ENCODE measurements at places on chromosomes 13 and 19. TPM values are rescaled to one million over a fixed set of nuclear protein-coding genes. Genes with fewer than 3 reads are reported as not detected.

The PSG1 gene
- not detected for total RNA-seq

The CYP2A7 gene
- total RNA-seq: not detected

The HRC gene
- total RNA-seq: not detected

The SIGLEC7 gene
- not detected for total RNA-seq

The STX10 gene
- 66.2 TPM for total RNA-seq

The OXGR1 gene
- total RNA-seq: not detected

The MIR17HG gene
- 52.9 TPM for total RNA-seq

The SHISA7 gene
- not detected for total RNA-seq

GRCh38 chr13:64688893-64689677 lies 2541.1 kb downstream of the PCDH9 start:
- DNase-seq: no peak

DNA sequence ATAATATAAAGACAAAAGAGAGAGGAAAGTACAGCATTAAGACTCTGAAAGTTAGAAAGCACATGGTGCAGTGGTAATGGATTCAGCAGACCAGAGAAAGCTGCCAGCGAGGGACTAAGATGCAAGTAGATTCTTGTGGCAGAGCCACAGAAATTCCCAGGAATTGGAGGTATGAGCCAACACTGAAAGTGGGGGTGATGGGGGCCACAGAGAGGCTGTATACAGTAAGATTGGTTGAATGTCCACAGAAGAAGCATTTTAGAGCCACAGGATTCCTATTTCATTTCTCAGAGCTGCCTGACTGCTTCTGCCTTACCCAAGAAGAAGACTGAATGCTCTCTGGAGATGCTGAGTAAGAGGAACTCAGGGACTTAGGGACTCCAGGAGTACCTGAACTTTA lies 295.0 kb downstream of the LMO7 start:
- no peak for DNase-seq

DNA sequence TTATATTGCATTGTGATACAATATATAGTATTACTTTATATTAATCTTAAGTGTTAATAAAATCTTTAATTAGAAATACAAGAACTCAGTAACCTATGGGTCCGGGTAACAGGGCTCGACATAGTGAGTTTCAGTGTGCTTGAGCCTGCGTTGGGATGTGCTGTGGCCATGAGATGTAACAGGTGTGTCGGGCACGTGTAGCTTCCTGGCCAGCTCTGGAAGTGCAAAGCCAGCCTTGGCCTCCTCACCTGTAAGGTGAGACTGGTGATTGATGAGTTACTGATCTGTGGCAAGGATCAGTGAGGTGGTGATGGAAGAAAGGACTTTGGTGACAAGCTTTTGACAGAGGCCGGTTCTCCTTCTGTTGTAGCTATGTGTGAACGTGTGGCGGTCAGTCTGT lies 19.2 kb downstream of the ATP4B start:
- DNase-seq: no peak

- no peak for DNase-seq
Observed at GRCh38 chr19:54662730-54663129, at the start of gene LILRB4. TSS of gene LILRB4 (plus strand) at chr19:54662985. CDS start at chr19:54663034, 49 bp downstream.

DNA sequence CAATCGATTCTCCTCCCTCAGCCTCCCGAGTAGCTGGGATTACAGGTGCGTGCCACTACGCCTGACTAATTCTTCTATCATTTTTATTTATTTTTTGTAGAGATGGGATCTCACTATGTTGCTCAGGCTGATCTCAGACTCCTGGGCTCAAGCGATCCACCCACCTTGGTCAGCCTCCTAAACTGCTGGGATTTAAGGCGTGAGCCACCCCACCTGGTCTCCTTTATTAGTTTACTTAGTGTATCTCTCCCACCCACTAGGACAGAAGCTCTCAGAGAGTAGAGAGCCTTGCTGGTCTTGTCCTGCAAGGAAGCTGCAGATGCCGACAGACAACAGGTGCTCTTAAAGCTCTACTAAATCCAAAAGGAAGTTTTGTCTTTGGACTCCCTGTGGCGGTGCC lies 2.5 kb upstream of the LRRC8E start:
- DNase-seq: no peak

- no peak for DNase-seq
Observed at GRCh38 chr13:95497381-95497807, 55.1 kb upstream of the CLDN10 start.

DNA sequence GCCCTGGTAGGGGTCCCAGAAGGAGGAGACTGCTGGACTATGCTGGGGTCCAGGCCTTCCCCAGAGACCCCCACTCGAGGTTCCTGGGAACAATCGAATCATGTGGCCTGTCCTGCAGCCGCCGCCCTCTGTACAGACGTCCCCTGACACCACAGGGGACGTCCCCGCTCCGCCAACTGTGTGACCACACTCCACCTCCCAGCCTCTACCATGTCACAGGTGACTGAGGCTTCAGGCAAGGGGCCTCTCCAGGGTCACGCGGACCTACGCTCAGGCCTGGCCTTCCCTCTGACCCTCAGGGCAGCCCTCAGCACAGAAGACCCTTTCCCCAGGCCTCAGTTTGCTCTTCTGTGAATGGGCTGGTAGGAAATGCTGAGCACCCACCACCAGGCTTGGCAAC lies 13.1 kb upstream of the TMEM161A start:
- no peak for DNase-seq

DNA sequence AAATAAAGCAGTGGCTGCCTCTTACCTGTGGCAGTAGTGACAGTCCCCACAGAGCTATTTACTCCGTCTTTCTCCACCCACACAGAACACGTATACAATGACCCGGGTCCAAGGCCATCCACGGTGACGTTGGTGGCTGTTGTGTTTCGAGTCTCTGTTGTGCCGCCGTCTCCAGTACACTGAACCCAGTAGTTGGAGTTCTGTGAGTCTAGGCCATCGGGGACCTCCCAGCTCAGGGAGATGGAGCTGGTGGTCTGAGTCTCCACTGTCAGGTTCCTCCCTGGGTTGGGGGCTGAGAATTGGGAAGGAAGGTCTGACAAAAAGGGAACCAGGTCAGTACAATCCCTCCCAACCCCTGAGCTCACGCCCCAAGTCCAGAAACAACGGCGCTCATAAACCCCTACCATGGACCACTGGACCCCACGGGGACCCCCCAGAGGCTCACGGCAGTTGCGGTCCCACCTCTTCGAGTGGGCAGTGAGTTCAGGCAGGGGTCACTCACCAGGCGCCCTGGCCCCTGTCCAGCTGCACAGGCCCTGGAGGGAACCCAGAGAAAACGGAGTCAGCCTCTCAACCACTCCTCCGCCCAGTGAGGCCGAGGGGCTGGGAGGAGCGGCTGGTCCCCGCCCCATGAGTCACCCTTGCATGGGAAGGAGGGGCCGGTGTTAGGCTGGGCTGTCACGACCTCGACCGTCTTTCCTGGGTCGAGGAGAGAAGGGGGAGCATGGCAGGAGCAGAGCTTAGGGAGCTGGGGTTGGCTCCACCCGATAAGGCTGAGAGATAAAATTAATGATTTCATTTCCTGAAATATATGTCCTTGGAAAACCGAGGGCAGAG lies 2.4 kb downstream of the PTPRH start:
- DNase-seq: peak; percentile 78

GRCh38 chr19:19647037-19647835 lies 3.8 kb upstream of the GMIP start:
- DNase-seq: no peak

All from activated CD4-positive, alpha-beta T cell treated with anti-CD3 and anti-CD28 coated beads, Interleukin-2, amount 10 ng/mL, durations not matched to agents 24 days and 14 days (primary cell).